ENCODE measurements at places on chromosomes 16 and 17.

DNA sequence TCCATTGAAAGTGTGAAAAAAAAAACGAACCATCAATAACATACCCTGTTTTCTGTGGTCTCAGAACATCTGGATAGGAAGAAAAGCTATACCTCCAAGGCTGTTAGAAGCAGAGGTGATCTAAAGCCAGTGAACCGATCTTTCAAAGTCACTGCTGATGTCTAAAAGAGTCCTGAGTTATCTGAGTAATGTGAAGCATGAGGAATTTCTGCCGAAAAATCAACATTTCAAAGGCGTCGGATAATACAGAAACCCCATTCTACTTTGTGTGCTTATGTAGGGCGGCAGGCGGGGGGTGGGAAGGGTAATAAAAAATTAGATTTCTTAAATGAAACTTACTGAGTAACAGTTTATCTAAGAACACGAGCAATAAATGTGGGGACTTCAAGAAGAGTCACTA is 3.9 kb downstream of the XYLT1 start:
- no peak for DNase-seq

- no peak for DNase-seq
Observed at GRCh38 chr17:34252444-34253138, 2.5 kb upstream of the CCL2 start.

- no peak for DNase-seq
Observed at GRCh38 chr17:75348386-75349012, 57.0 kb downstream of the GRB2 start.

DNA sequence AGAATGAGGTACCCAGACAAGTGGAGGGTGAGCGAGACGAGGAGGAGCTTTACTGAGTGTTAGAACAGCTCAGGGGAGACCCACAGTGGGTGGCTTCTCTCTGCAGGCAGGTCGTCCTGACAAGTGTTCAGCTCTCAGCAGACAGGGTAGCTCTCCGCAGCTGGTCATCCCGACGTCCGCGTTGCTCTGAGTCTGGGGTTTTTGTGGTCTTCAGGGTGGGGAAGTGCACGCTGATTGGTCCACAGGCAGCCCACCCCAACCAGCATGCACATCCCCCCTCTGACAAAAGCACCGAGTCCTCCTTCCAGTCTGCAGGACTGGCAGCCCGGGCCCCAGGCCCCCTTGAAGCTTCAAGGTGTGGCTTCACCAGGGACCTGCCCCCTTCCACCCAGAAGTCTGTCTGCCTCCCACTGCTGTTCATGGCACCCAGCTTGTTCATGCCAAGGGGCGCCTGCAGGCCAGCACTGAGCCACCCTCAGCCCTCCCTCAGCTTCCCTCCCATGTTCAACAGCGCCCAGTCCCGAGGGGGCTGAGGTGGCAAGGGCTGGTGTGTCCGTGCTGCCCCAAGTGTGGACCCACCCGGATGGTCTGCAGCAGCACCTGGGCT is 19.9 kb upstream of the WDR45B start:
- no peak for DNase-seq

GRCh38 chr17:40315678-40316570 is 6.9 kb downstream of the RARA start:
- no peak for DNase-seq

GRCh38 chr16:51657848-51658247 is 506.8 kb upstream of the SALL1 start:
- no peak for DNase-seq

- DNase-seq: no peak
Observed at GRCh38 chr17:58840820-58841612, 85.4 kb downstream of the PPM1E start.

DNA sequence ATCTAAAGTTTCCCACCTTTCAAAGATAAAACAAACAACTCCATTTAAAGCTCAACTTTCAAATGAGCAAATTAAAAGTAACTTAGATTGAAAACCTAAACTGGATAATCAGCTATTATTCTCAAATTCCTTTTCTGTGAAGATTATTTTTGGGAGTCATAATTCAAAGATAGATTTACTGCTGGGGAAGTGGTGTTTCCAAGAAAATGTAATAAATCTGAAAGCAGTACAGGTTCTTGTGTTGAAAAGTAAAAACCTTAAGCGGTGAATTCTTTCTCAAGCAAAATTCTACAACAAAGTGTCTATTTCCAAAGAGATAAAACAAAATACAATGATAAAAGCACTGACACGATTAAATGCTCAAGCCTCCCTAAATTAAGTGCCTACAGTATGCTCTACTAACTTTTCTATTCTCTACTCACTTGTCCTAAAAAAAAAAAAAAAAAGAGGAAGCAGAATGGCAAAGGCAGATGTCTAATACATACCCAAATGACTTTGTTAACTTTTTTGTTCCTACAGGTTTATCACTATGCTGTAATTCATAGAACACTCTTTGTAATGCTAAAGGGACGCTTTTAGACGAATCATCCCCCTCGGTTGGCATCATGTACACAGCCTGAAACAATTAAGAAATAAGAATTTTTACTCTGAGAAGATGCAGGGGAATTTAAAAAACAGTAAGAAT is 34.5 kb downstream of the LITAFD start:
- no peak for DNase-seq

GRCh38 chr16:20798364-20798763 is 7.9 kb downstream of the ERI2 start:
- DNase-seq: no peak

DNA sequence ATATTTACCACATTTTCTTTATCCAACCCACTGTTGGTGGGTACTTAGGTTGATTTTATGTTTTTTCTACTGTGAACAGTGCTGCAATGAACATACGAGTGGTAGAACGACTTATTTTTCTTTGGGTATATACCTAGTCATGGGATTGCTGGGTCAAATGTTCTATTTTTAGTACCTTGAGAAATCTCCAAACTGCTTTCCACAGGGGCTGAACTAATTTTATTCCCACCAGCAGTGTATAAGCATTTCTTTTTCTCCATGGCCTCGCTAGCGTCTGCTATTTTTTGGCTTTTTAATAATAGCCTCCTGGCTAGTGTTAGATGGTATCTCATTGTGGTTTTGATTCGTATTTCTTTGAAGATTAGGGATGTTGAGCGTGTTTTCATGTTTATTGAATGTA is 202.3 kb downstream of the LGALS9B start:
- no peak for DNase-seq

GRCh38 chr17:37475731-37476420 is 13.8 kb upstream of the DUSP14 start:
- no peak for DNase-seq

- no peak for DNase-seq
Observed at GRCh38 chr17:38469875-38470274, 41.6 kb downstream of the ARHGAP23 start.

- no peak for DNase-seq
Observed at GRCh38 chr17:8744086-8744785, 400 bp downstream of the CCDC42 start.

- DNase-seq: no peak
Observed at GRCh38 chr17:56030009-56030624, 123.2 kb upstream of the ANKFN1 start.

- DNase-seq: no peak
Observed at GRCh38 chr17:64176556-64176955, 46.6 kb upstream of the ERN1 start.

DNA sequence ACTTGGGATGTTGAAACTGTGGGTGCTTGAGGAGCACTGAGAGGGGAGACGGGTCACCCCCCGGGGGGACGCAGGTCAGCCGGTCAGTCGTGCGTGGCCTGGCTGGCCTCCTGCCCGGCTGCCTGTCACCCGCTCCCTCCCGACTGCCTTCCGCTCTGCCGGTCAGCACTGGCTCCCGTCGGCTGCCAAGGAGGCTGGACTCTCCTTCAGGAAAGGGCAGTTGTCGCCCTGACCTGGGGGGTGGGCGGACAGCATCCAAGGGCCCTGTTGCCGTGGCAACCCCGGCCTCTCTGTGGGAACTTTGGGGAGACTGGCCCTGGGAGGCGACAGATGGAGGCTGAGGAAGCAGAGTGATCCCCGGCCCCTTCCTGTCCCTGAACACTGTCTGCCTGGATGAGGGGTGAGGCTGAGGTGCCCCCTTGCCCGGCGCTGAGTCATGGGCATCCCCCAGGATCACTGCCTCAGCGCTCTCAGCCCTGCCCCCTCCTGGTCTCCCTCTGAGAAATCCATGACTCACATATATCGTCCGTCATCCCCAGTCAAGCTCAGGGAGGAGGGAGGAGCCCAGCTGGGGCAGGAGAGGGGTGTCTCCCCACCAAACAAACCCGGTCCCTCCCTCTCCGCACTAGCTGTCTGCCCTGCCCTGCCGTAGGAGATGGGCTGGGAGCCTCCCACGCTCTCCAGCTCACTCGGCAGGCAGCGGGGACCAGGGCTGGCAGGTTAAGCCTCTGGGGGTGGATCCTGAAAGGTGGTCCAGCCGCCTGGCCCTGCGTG is at the start of gene ADGRG1:
Gene ADGRG1 (plus strand): TSS at position 623 of the 774 bp plus-strand sequence. CDS start 21,658 bp downstream, outside the sequence.
- DNase-seq: no peak

DNA sequence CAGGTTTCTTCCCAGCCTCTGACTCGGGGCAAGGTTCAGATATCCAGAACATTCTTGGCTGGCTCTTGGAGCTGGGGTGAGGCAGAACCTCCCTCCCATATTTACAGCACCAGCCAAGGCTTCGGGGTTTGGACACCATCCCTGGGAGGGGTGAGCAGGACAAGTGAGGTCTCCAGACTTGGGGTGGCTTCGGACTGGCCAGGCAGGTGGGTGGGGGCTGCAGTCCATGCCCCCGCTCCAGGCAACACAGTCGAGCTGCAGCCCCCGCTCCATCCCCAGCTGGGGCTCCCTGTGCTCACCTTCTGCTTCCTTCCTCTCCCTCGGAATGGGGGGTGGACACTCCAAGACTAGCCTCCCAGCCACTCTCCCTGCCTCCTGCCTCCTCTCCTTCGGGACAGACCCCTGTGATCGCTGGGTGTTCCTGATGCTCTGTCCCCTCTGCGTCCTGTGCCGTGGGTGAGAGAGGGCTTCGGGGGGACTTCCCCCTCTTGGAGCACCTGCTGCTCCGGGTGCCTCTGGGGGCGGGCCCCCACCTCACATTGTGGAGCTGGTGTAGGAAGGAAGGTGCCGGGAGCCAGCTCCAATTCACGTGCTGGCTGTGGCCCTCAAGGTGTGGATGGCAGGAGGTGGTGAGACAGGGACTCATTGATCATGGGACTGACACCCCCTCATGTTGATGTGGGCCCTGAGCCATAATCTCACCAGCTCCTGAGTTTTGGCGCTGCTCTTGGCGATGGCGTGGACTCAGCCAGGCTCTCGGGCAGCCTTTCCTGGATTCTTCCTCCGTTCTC is 189.2 kb downstream of the SEC14L1 start:
- DNase-seq: no peak

GRCh38 chr17:33284022-33284421 is 9.1 kb downstream of the ASIC2 start:
- DNase-seq: no peak

DNA sequence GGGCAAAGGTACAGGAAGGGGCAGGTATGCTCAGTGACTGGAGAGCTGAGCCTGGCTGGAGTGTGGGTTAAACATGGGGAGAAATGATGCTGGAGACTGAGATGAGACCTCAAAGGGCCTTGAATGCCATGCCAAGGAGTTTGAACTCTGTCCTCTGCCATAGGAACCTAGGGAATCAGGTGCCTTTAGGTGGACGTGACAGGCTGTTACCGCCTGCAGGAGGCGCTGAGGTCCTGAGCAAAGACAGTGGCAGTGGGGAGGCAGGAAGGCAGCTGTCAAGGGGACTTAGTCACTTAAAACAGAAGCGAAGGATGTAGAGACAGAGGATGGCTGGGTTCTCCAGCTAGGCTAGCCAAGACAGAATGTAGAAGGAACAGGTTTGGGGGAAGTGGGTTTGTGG is 9.1 kb downstream of the PSMB3 start:
- DNase-seq: no peak

- DNase-seq: no peak
Observed at GRCh38 chr17:48494335-48494734, 36.5 kb downstream of the HOXB1 start.

- no peak for DNase-seq
Observed at GRCh38 chr16:12833926-12834325, 30.2 kb upstream of the CPPED1 start.

DNA sequence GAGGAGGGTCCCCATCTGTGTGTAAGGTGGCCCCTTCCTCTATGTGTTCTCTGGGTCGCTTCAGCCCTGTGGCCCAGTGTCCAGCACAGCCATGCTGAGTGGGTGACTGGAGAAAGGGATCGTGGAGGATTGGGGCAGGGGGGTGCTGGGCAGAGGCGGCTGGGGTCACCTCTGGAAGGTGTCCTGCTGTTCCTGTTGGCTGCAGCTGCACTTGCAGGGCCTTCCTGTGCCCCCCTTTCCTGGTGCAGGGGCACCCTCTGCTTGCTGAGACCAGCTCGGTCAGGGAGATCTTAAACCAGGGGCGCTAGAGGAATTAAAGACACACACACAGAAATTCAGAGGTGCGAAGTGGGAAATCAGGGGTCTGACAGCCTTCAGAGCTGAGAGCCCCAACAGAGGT is 11.1 kb downstream of the IL32 start:
- DNase-seq: no peak

- DNase-seq: no peak
Observed at GRCh38 chr17:83071365-83071764, 8.0 kb upstream of the METRNL start.

DNA sequence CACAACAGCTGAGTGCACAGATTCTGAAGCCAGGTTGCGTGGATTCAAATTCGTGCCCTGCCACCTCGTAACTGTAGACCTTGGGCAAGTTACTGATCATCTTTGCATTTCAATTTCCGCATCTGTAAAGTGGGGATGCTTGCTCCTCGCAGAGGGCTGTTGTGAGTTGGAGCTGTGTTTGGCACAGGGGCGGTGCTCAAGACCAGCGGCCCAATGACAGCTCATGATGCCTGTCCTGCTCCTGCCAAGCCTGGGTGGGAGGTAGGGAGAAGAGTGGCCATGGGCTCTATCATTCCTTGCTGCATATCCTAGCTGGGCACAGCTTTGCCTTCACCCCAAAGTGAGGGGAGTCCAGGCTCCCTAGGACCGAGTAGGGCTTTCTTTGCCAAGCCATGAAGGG is 12.6 kb downstream of the NXPH3 start:
- DNase-seq: no peak

DNA sequence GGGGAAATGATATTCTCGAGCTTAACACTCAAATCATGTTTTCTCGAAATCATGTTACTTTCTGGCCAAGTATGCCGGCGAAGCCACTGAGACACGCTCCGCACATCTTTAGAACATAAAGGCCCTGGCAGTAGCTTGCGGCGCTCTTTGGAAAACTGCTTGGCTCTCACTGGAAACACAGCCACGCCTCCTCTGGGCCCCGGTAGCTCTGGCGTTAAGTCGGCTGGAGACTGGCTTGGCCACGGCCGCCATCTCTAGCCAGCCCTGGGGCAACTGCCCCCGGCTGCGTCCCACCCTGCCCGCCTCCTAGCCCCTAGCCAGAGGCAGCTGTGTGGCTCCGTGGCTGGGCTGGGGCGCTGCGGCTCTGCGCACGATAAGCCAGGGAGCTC is 9.2 kb upstream of the BAIAP2 start:
- DNase-seq: no peak

DNA sequence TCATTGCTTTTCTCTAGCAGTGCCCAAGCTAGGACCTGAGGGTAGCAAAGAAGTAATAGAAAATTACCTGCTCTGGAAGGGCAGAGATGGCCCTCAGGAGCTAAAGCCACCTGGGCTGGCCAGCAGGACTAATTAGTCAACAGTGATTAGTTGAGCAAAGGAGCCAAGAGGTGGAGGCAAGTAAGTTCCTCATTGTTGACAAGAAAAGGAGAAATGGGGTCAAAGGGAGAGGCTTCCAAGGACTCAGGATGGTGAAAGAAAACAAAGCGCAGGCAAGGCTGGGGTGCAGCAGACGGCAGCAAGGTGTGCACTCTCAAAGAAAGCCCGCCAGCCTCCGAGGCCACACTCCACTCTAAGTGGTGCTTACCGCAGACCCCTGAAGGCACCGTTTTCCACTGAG is 44.6 kb downstream of the CMTM4 start:
- DNase-seq: no peak

All from effector CD4-positive, alpha-beta T cell (primary cell).